Effector memory CD4-positive, alpha-beta T cell (primary cell): ENCODE measurements at places on chromosomes 6 and 20.

GRCh38 chr20:32894711-32895355 lies 36.1 kb downstream of the EFCAB8 start:
- DNase-seq: no peak

DNA sequence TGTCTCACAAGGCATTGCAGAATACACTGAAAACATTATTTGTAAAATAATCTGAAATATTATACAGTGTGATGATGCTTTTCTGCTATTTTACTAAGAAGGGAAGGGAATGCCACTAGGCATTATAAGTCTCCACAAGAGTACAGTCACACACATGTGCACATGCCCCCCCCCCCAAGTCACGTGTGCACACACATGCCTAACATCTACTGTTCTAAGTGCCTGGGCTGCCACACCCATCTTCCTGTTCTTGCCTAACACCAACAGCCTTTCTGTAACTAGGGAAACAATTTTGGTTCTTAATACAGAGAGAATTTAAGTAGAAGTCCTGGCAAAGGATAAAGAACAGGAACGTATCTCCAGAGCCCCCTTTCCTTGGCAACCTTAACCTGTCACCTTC lies 58.2 kb upstream of the BCLAF1 start:
- DNase-seq: no peak

DNA sequence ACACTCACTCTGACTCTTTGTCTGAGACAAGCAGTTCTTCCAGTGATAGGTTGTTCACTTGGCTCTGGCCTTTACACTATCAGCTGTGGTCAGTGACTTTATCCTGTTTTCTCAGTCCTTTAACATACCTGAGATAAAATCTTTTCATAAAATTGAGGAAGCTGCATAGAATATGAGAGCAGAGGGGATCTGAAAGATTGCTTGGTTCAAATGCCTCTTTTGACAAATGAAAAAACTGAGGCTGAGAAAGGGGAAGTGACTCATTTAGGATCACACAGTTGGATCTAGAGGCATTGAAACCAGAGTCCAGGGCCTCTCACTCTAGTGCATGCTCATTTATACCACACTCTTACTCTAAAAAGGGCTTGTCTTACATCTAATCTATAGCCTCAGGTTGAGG lies 277.0 kb upstream of the TBX18 start:
- no peak for DNase-seq

DNA sequence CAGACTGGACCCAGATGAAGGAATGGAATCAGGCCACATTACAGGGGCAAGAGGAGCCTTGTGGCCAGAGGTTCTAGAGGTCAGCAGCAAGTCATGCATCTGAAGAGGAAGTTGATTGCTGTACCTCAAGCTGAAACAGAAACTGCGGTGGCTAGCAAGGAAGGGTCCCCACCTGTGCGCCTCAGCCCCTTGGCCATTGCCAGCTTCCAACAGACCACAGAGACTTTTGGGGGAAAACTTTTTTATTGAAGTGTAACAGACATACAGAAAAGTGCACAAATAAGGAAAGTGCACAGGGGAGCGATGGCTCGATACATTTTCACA lies 26.8 kb upstream of the SLC9A8 start:
- DNase-seq: no peak

DNA sequence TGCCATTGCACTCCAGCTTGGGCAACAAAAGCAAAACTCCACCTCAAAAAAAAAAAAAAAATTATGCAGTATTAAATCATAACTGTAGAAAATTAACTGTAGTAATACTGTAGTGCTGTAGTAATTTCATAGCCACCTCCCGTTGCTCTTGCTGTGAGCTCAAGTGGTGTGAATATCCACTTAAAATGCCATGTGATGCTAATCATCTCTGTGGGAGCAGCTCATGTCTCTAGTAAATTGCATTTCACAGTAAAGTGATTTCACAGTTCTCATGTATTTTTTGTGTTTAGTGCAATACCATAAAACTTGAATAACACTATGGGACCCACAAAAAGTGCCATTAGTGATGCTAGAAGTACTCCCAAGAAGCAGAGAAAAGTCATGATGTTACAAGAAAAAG lies 14.4 kb upstream of the FAM217A start:
- no peak for DNase-seq

- no peak for DNase-seq
Measured at GRCh38 chr6:34284563-34285447, 36.0 kb upstream of the SMIM29 start.
